Ammon's horn (tissue), 1 donor: ENCODE measurements at places on chromosomes 11 and 22.

- DNase-seq: no peak
These were observed 44.9 kb downstream of the LRRC32 start for GRCh38 chr11:76625472-76626186.

- DNase-seq: no peak
These were observed 78.6 kb downstream of the PRR5L start for GRCh38 chr11:36374726-36375125.

DNA sequence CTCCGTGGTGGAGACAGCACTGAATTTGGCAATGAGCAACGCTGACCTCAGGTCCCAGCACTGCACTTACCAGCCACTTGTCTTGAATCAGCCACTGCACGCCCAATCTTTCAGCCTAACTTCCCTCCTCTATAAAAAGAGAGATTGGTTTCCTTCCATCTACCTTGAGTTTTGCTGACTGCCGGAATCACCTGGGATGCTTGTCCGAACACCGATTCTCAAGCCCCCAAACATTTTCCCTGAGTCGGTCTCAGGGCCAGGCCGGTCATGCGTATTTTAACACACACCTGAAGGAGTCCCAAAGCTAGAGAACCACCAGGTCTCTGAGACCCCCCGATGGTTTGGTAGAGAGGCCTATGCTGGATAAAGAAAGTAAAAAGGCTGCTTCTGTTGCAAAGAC is 131.5 kb downstream of the SPATA19 start:
- DNase-seq: no peak

- DNase-seq: no peak
These were observed 409.8 kb downstream of the BRD1 start for GRCh38 chr22:49417833-49418232.

DNA sequence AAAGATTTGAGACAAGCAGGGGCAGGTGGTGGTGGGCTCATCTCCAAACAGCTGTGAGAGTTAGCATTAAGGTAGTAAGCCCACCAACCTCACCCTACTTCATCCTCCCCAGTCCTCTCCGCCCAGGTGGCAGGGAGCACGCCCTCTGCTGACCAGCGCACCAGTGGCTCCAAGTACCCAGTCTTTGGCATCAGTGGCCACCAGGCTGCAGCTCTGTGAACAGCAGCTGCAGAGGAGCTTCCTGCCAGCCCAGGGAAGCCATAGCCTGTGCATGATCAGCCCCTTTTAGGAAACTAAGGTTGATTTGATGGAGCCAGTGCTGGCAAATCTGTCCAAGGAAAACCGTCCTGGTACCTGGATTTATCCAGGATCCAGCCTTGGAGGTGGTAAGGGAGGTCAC is 21.7 kb downstream of the CAVIN3 start:
- DNase-seq: no peak

GRCh38 chr22:33056108-33056507 is 2.1 kb downstream of the SYN3 start:
- no peak for DNase-seq

GRCh38 chr11:13224324-13224723 is 53.3 kb upstream of the BMAL1 start:
- DNase-seq: no peak

- DNase-seq: no peak
These were observed 4.8 kb upstream of the NLRP10 start for GRCh38 chr11:7969756-7970646.

DNA sequence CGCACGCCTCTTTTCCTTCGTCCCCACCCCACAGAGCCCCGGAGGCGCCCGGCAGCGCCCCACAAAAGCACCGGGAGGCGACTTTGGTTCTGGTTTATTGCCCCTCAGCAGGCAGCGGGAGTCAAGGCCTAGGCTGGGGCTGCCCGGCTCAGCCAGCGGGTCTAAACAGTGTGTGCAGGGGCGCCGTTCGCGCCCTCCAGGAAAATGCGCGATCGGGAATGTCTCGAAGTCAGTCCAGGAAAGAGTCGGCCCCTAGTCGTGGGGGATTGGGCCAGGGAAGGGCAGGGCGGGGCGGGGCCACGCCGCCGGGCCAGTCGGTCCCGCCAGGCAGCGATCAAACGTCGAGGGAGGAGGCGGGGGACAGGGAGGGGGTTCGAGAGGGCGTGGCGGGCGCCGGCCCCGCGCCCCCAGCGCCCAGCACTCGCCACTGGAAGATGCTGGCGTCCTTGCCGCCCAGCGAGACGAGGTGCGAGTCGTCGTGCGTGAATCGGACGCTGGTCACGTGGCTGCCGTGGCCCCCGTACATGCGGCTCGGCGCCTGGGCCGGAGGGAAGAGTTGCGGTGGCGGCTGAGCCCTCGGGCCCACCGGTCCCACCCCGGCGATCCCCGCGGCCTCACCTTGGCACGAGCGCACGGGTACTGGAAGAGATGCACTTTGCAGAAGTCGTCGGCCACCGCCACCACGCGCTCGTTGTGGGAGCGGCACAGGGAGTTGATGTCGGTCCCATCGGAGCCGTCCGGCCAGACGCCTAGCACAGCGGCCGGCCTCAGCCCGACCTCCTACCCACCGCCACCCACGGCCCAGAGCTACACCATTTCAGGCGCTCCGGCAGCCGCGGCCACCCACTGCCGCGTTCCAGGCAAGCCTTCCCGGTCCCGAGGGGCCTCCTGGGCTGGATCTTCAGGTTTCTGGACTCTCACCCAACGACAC is 741 bp upstream of the MTA2 start:
- DNase-seq: peak; percentile 84

DNA sequence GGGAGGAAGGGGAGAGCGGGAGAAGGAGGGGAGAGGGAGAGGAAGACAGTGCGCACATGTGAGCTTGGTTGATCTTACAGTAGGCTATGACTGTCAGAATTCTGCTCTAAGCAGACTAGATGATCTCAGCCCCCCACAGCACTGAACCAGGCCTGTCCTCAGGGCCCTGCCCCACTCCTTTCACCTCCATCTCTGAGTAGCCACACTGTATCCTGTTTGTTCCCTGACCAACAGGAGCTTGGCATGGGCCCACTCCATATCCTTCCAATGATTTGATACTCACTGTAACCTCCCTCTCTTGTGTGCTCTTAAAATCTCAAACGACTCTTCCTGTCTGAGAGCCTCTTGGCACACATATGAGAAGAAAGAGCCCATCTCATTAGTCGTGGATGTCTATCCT is 86.1 kb upstream of the PARVA start:
- DNase-seq: no peak

DNA sequence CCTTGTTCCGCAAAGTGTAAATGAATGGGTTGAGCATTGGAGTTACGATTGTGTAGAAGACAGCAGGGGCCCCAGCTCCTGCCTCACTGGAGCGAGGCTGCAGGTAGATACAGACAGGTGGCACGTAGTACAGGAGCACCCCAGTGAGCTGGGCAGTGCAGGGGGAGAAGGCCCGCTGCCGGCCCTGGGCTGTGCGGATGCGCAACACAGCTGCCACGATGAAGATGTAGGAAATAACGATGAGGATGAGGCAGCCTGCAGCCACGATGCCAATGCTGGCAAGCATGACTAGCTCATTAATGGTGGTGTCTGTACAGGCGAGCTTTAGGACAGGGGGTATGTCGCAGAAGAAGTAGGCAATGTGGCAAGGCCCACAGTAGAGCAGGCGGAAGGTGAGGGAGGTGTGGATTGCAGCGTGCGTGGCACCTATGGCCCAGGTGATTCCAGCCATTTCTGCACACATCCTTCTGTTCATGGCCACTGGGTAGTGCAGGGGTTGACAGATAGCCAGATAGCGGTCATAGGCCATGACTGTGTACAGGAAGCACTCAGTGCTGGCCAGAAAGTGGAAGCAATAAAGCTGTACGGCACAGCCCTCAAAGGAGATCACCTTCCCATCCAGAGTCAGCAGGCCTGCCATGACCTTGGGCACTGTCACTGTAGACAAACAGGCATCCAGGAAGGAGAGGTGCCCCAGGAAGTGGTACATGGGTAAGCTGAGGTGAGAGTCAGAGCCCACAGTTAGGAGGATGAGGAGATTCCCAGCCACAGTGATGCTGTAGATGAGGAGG is 616 bp downstream of the OR10S1 start:
- DNase-seq: no peak

- DNase-seq: no peak
These were observed 133.5 kb downstream of the ARHGAP42 start for GRCh38 chr11:100820621-100821020.

DNA sequence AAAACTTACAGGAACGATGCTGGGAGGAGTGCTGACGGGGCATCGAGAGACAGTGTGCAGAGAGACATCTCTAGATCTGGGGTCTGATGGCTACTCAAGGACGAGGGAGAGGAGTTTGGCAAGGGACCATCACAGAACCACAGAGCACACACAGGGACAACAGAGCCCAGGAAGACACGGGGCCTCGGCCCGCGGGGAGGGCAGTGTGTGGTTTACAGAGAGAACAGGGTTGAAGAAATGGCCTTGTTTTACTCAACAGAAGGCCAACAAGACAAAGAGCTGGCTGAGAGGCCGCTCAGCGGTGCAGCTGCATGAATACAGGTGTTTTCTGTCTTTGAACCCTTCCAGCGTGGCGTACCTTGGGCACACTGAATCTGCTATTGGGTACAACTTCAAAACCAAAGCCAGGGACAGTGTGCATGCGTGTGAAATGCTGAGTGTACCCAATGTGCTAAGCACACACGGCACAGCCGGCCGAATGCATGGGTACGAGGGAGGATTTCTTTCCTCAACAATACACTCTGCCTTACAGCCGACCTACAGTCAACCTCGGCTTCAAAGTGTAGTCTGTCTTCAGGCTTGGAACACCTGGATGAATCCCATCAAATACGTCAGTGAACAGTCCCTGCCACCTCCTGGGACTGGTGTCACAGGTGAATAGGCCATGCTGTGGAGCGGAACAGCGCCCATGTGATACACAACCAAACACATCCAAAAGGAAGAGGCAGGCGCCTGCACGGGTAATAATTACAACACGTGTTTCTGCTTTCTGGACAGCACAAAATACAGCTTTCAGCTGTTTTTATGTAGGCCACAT is 20.7 kb upstream of the BID start:
- no peak for DNase-seq

GRCh38 chr22:35430897-35431322 is 31.0 kb downstream of the MCM5 start:
- peak; percentile 82 for DNase-seq

DNA sequence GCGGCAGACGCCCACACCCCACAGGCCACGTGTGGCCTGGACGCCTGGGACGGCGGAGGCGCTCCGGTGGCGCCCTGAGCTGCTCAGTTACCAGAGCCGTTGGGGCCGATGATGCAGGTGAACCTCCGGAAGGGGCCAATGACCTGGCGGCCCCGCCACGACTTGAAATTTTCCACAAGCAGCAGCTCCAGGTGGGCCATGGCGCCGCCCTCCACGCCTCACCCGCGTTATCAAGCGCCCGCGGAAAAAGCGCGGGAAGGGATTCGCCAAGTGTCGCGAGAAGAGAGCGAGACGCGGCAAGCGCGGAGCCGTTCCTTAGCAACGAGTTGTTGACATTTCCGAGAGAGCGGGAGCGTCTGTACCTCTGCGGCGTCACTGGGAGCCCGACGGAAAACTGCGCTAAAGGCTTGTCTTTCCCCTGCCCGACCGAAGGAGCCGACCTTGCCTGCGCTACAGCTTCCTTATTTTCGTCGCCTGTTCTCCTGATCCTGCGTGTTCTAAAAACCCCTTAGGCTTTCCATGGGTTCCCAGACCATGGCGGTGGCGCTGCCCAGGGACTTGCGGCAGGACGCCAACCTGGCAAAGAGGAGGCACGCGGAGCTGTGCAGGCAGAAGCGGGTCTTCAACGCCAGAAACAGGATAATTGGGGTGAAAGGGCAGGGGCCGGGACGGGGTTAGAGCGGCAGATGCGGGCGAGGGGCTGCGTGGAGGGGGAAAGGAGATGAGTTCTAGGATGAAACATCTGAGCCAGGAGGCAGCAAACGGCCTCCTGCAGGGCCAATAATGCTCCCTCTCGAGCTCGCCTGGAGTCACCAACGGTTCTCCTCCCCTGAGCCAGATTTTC is at the start of the genes RIBC2 and SMC1B:
Gene RIBC2, plus strand, starts transcription at position 326 of the 844 bp plus-strand sequence. Its CDS starts 194 bp downstream, at position 520.
Gene SMC1B, minus strand, starts transcription at position 232 of the 844 bp plus-strand sequence. Its CDS starts 32 bp downstream, at position 200.
- DNase-seq: peak; percentile 73

DNA sequence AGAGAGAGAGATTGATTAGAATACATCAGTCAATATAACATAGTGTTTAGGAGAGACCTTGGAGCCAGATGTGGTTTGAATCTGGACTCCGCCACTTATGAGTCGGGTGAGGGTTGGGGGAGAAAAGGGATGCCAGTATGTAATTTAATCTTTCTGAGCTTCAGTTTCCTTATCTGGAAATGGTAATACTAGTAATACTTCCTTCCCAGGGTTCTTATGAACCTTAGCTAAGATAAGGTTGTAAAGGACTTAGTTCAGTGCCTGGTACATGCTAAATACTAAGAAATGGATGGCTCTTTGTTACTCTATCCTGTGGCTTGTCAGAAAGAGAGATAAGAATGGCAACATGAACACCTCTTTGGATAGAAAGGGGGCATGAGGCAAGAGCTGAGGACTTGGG is 226.1 kb upstream of the NARS2 start:
- DNase-seq: no peak

- DNase-seq: no peak
These were observed 28.3 kb upstream of the TP53I11 start for GRCh38 chr11:44978961-44979331.

DNA sequence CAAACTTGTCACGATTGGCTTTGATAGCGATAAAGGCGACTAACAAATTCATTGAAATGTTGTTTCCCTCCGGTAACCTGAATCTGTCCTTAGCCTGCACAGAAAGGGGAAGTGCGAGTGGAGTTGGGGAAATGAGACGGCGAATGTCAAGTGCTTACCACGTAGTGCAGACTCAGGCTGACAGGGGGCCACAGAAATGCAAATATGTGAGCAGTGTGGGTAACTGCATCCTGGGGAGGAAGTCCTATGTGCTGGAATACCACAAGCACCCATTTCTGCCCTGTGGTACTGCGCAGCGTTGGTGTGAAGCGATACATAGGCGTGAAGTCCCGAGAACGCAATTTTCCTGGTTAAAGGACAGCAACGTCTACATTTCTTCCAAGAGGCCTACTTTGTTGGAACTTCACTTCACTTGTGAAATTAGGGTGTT is 869 bp upstream of the EIF4ENIF1 start:
- DNase-seq: peak; percentile 84
